Esophagus squamous epithelium (tissue), 5 donors: ENCODE measurements at places on chromosomes 1 and 21.

DNA sequence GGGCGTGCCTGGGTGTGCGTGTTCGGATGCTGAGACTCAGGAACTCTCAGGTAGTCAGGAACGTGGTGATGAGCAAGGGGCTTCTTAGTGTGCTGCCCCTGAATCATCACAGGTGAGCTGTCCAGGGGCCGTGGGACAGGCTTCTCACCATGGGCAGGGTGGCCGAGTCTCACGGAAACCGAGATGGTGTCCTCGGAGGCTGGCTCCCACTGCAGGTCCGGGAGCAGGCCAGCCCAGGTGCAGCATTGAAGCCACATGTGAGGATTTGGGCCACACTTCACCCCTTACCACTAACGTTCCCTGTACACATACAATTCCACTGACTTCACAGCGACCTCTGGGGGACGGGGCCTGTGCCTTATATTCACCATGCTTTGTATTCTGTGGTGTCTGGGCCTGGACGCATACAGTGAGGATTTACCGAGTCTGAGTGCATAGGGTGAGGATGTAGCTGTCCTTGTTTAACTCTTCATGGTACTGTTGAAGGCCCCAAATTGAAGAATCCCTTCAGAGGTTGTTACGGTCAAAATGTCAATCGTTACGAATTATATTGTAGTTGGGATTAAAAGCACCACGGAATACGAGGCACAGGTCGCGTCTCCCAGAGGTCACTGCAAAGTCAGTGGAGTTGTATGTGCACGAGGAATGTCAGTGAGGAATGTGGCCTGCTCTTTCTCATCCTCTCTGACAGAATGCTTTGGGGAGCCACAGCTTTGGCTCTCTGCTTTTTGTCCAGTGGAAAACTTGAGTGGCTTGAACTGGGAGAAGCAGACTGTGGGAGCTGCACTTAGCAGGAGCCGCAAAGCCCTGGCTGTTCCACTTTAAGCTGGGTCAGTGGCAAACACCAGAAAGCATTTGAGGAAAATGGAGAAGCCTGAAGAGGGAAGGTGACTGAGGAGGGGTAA is 95.3 kb downstream of the MTR start:
- DNase-seq, result no peak

DNA sequence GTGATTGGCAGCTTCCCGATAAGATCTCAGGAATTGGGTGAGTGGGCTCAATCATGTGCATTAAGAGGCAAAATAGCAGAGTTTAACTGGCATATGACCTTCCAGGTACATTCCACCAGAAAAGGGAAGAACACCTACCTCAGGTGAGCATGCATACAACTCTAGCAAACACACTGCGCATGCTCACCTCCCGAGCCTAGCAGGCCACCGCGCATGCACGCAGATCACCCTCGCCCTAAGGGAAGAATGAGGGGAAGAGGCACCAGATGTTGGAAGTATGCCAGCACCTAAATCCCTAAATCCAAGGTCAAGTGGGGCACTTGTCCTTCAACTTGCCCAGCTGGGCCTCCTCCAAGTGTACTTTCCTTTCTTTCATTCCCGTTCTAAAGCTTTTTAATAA is 23.6 kb upstream of the CBR3 start:
- no peak for DNase-seq

DNA sequence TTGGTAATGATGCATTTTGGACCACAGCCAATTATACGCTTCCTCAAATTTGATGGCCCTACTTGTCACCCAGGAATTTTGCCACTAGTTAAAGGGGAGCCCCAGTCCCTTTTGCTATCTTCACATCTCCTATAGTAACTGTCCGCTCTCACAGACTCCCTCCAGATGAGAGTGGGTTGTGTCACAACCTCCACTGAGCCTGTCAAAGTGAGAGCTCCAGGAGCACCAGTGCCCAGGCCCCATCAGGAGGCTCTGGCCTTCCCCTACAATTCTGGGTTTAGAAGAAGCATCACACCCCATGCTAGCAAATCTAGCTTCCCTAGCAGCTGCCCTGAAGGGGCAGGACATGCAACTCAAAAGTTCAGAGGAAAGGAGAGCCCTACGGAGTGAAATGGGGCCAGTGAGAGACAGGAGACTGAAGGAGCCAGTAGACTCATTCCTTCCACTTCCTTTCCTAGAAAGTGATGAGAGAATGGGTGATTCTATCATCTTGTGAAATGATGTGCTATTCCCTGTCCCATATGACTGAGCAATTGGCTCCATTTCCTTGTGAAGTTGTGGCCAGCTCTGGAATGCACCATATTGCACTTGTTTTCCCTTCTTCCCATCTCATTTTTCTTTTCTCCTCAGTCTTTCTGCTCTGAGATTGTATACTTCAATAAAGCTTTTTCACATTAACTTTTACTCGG is 541.3 kb downstream of the DPYD start:
- DNase-seq, result no peak

GRCh38 chr1:102715150-102715549 is 393.2 kb downstream of the COL11A1 start:
- DNase-seq, result no peak

- no peak for DNase-seq
These were observed 45.6 kb downstream of the PBX1 start for GRCh38 chr1:164604541-164604940.

DNA sequence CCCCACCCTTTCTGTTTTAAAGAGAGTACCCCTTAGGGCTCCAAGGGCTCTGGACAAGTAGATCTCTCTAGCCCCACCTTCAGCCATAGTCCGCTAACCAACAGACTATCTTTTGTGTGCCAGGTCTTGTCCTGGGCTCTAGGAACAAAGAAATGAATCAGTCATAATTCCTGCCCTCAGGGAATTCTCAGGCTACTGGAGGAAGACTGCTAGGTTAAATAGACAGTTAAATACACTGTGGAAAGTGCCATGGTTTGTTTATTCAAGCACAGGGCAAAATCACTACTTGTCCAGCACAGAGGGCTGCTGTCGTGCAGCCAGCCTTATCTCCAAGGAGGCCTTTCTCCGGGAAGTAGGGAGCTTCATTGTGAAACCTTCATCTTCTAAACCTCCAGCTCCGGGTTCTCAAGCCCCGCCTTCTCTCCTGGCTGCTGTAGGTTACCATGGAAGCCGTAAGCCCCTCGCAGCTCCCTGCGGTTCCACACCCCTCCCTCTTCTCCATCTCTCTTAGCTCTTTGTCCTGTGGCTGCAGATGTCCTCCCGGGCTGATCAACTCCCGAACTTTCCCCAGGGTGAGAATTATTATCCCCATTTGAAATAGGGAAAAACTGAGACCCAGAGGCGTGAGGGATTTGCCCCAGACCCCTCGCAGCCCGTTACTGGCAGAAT is 29.8 kb downstream of the SHISAL2A start:
- DNase-seq, result no peak

DNA sequence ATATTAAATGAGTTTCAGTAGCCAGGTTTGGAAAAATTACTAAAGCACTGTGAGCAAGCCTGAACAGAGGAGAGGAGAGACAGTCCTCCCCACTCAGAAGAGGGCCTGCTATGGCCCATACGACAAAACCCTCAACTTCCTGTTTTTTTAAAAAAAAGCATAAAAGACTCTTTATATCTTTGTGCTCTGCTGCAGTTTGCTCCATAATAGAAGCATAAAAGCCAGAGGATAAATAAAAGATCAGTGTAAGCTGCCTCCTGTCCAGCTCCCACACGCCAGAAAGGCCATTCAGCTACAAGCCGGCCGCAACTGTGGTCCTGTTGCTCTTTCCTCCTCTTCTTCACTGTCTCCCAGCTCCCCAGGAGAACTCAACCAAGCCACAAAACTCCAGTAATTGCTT is 37.8 kb downstream of the NID1 start:
- no peak for DNase-seq

GRCh38 chr1:164907666-164908065 is 348.7 kb downstream of the PBX1 start:
- no peak for DNase-seq

GRCh38 chr1:53462769-53463501 is 3.7 kb downstream of the DMRTB1 start:
- DNase-seq, result no peak

- DNase-seq, result no peak
These were observed 4.5 kb downstream of the KCNJ9 start for GRCh38 chr1:160085686-160086455.

DNA sequence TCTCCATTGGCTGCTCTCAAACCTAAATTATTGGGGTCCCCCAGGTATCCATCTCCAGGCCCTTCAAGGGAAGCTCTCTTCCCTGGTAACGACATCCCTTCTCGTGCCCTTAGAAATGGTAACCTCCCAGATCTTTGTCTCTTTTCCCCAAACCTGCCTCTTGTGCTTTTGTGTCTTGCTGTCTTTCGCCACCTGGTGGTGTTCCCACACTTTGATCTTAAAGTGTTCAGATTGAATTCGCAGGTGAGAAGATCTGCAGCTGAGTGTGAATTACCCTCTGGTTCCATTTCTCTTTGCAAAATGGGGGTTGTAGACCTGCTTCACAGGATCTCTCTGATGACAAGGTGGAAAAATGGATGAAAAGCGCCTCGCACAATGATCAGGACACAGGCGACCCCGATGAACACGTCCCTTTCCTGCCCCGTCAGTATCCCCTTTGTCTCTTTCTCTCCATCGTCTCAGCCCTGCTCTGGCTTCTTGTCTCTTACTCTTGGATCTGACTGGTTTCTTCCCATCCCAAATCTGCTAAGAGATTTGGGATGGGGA is 53.1 kb downstream of the DOP1B start:
- no peak for DNase-seq

DNA sequence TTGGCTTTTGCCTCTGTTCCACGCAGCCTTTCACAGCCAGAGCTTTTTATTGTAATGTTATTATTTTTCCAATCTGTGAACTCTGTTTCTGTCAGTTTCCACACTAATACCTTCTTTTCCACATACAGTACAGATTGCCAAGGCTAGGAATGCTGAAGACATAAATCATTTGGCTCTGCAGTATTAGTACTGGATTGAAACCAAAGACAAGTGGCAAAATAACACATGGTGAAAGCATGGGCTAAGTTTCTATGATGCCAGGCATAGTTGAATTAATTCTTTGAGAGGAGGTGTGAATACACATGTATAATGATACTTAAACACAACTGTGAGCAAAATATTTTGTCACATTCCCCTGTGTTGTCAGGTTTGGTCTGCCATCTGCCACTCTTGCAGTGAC is 73.5 kb downstream of the TMEM200B start:
- DNase-seq, result no peak

DNA sequence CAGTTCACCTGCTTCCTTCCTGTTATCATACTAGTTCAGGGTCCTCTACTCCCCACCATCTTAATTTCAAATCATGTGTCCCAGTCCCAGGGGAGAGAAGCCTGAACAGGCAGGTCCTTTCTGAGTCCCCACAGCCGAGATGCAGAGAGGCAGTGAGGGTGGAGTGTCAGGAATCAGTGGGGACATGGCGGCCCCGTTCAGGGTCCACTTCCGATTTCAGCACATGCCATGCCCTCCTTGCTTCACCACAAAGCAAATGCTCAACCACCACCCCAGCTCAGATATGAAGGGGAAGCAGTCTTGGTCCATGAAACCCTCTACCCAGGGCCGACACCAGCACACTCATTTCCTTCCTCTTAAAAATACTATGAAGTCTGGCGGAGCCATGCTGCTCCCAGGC is 5.2 kb upstream of the SEMA4A start:
- DNase-seq, result no peak

DNA sequence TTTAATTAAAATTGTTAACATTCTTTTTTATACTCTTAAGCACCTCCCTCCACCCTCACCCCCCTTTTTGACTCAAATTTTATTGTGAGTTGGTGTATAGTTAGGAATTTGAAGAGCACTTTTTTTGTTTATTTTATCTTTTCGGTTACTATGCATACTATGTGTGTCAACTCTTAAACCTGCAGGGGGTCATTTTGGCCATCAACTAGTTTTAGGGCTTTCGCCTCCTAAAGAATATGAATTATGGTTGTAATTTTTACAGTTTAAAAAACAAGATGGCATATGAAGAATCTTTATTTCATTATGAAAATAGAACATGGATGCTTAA is 9.7 kb downstream of the BACH1 start:
- no peak for DNase-seq

GRCh38 chr1:48936436-48936835 is 159.7 kb upstream of the BEND5 start:
- no peak for DNase-seq

GRCh38 chr1:56527548-56528302 is 51.6 kb downstream of the PLPP3 start:
- no peak for DNase-seq

- DNase-seq, result no peak
These were observed 119.1 kb upstream of the FGGY start for GRCh38 chr1:59177756-59178155.

- DNase-seq, result no peak
These were observed 310.0 kb upstream of the SNX7 start for GRCh38 chr1:98351561-98351960.

DNA sequence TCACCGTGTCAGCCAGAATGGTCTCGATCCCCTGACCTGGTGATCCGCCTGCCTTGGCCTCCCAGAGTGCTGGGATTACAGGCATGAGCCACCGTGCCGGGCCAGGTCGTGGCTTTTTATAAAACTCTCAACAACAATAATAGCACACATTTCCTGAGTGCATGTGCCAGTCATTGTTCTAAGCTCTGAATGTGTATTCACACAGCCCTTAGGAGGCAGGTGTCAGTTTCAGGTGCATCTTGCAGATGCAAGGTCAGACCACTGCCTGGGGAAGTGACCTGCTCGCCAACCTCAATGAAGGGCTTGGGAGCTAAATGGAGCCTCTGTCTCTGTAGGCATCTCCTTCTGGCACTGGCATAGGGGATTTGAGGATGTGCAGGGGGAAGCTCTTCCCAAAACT is 1.6 kb upstream of the LEFTY2 start:
- no peak for DNase-seq
